ENCODE measurements at places on chromosomes 11 and 22.
A peak's percentile ranks its signal among the peaks of the same experiment; 100 is the strongest.

- no peak overlapping the region for H3K4me3 ChIP-seq
- no peaks in the 10 kb centered on the region for H3K27me3 ChIP-seq
- no peaks in the 10 kb centered on the region for H3K36me3 ChIP-seq
- H3K4me1 ChIP-seq = peaks cover 6% of the 10 kb centered on the region
- no peak overlapping the region for H3K27ac ChIP-seq
- no peak for DNase-seq
Observed at GRCh38 chr11:61594907-61595257, 14.0 kb upstream of the SYT7 start.

DNA sequence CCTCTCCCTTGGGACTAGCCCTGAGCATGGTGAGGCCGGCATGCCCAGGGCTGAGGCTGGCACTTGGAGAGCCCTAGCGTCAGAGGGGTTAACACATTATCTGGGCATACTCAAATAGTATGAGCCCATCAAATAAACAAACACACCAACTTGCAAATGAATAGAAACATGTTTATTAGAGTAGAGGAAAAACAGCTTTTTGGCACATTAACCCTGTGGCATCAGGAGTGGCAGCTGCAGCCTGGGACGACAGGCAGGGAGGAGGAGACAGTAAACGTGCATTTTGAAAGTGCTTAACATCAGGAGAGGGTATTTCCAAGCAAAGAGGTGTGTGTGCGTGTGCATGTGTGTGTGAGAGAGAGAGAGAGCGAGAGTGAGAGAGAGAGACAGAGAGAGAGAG is 684.9 kb downstream of the NTM start:
- no peaks in the 10 kb centered on the region for H3K36me3 ChIP-seq
- no peak overlapping the region for H3K27ac ChIP-seq
- H3K4me3 ChIP-seq = no peak overlapping the region
- no peaks in the 10 kb centered on the region for H3K4me1 ChIP-seq

DNA sequence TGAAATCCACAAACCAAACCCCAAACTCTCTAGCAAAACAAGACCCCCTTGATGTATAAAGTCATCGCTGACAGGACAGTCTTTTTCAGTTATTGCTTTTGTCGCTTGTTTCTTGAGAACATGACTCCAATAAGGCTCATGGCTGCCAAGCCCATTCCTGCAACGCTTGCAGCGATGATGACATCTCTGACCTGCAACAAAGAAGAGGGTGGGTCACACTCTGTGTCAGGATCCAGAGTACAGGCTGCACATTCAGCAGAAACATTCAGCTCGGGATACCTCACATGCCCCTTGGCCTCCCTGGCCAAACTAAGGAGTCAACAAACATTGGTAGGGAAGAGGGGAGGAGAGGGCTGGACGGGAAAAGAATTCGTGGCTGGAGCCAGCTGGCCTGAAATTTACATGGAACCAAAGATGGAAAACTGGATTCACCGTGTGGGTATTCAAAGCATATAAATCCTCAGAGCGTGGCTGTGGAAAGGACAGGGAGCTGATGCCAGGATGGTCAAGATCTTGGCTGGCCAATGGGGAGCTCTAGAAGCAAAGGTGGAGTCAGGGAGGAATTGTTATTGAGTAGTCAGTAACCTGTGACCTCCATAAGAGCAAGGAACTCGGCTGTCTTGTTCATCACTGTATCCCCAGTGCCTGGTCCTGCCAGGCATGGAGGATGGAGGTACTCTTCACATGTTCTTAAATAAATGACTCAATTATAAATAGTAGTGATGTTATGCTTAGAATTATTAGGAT is 11.8 kb upstream of the PLAAT2 start:
- peak; percentile 6 for DNase-seq
- peaks cover 9% of the 10 kb centered on the region for H3K4me1 ChIP-seq
- H3K4me3 ChIP-seq = peak overlapping the region; percentile 51
- peak overlapping the region; percentile 46 for H3K27ac ChIP-seq

GRCh38 chr22:16917144-16918003 is 90.6 kb downstream of the GAB4 start:
- H3K4me3 ChIP-seq = no peak overlapping the region
- no peaks in the 10 kb centered on the region for H3K4me1 ChIP-seq
- no peaks in the 10 kb centered on the region for H3K36me3 ChIP-seq
- no peak for DNase-seq
- no peaks in the 10 kb centered on the region for H3K27me3 ChIP-seq
- no peak overlapping the region for H3K27ac ChIP-seq

GRCh38 chr11:40998920-40999319 is 460.5 kb downstream of the LRRC4C start:
- H3K27ac ChIP-seq = no peak overlapping the region
- no peak for DNase-seq
- no peaks in the 10 kb centered on the region for H3K36me3 ChIP-seq
- H3K27me3 ChIP-seq = no peaks in the 10 kb centered on the region
- H3K4me3 ChIP-seq = no peak overlapping the region

GRCh38 chr22:23218867-23219251 is 38.5 kb downstream of the BCR start:
- no peaks in the 10 kb centered on the region for H3K27me3 ChIP-seq
- DNase-seq = no peak
- peak overlapping the region; percentile 25 for H3K27ac ChIP-seq
- H3K4me1 ChIP-seq = peaks cover 66% of the 10 kb centered on the region

GRCh38 chr22:21766691-21767462 is 31.3 kb upstream of the YPEL1 start:
- H3K4me1 ChIP-seq = no peaks in the 10 kb centered on the region
- no peak overlapping the region for H3K4me3 ChIP-seq
- H3K27me3 ChIP-seq = no peaks in the 10 kb centered on the region
- H3K36me3 ChIP-seq = peaks cover 59% of the 10 kb centered on the region
- no peak overlapping the region for H3K27ac ChIP-seq

DNA sequence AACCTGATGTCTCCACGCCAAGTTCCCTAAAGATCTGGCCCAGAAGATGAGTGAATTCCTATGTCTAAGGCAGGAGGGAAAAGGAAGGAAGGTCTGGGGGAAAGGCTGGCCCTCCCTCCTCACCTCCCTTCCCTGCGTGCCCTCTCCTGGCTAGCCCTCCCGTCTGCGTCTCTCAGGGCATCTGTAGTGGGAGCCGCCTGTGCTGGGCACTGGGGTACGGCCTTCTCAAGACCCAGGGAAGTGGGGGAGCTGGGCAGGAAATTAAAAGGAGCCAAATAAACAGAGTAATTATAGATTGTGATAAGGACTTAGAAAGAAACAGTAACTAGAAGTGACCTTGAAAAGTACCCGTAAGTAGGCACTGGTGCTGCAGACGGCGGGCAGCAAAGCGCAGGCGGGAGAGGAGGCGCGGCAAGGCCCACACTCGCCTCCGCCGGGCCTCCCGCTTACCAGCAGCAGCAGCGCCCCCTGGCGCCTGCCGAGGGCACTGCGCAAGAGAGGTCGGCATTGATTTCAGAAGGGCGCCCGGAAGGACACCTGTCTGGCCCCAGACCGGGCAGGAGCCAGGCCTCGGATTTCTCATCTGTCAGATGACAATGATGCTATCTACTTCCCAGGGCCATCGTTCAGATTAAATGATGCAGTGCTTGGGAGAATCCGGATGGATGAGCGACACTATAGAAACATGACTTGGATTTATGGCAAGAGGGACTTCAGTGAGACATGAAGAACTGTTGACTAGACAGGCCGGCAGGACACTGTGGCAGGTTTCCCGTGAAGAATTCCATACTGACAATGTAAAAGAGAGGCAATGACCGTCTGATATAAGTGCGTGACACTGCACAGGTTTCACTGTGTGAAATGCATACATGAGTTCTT is 7.3 kb downstream of the KCNJ1 start:
- no peak overlapping the region for H3K4me3 ChIP-seq
- peak; percentile 19 for DNase-seq
- H3K4me1 ChIP-seq = no peaks in the 10 kb centered on the region
- H3K27ac ChIP-seq = no peak overlapping the region
- no peaks in the 10 kb centered on the region for H3K36me3 ChIP-seq

- H3K27me3 ChIP-seq = no peaks in the 10 kb centered on the region
- H3K27ac ChIP-seq = peak overlapping the region; percentile 34
- H3K36me3 ChIP-seq = no peaks in the 10 kb centered on the region
- DNase-seq = no peak
- peaks cover 22% of the 10 kb centered on the region for H3K4me1 ChIP-seq
Observed at GRCh38 chr22:42860968-42861367, 3.9 kb upstream of the ARFGAP3 start.

Measured in thoracic aorta (tissue), 2 donors.